ENCODE measurements at places on chromosomes 6 and 20. TPM values are rescaled to one million over a fixed set of nuclear protein-coding genes. Genes with fewer than 3 reads are reported as not detected.
A peak's percentile ranks its signal among the peaks of the same experiment; 100 is the strongest.

- H3K27ac ChIP-seq, result no peak within 1 kb of the TSS
- H3K36me3 ChIP-seq, result no peaks in the 10 kb centered on the region
- DNase-seq, result peak; percentile 44
- H3K27me3 ChIP-seq, result peaks cover 6% of the 10 kb centered on the region
- peaks cover 4% of the 10 kb centered on the region for H3K4me1 ChIP-seq
Observed at GRCh38 chr20:51022803-51023616, at the start of gene KCNG1. TSS of gene KCNG1 (minus strand) at chr20:51023107. CDS start at chr20:51010338, 12,769 bp downstream.

BMP7 gene
- 34.0 TPM for total RNA-seq

DNA sequence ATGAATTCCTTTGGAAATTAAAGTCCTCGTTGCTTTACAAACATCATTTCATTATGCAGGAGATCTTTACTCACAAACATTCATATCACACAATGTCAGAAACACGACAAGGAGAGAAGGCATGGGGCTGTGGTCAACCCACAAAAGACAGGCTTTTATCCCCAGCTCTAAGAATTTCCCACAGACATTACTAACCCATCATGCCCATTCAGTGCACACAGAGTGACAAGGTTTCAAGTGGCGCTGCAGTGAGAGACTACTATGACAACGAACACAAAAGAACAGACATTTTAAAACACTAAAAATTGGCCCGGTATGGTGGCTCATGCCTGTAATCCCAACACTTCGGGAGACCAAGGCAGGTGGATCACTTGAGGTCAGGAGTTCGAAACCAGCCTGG is 579.8 kb upstream of the AGPAT4 start:
- no peak overlapping the region for H3K27ac ChIP-seq
- H3K4me3 ChIP-seq, result no peak overlapping the region
- no peaks in the 10 kb centered on the region for H3K36me3 ChIP-seq
- no peak for DNase-seq
- H3K4me1 ChIP-seq, result no peaks in the 10 kb centered on the region
- no peaks in the 10 kb centered on the region for H3K27me3 ChIP-seq

CST2 gene
- total RNA-seq, result not detected

- peaks cover 19% of the 10 kb centered on the region for H3K4me1 ChIP-seq
- peak; percentile 89 for DNase-seq
- H3K36me3 ChIP-seq, result no peaks in the 10 kb centered on the region
Observed at GRCh38 chr6:34888874-34889555, at the start of gene ANKS1A. TSS of gene ANKS1A (plus strand) at chr6:34889255. CDS start at chr6:34889403, 148 bp downstream.

DNA sequence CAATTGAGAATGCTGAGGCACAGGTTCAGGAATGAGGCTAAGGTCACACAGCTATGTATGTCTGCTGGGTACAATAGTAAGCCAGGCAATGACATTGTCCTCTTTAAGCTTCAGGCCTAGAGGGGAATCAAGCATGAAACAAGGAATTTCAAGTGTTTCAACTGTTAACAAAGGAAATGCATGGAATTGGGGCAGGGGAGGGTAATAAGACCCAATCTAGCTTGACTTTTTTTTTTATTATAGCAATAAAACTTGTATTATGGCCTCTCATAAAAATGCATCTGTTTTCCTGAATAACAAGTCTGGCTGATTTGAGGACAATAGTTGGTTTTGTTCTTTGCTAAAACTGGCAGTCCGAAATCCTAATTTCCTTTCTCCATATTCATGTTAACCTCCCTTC is 336.7 kb downstream of the CBLN4 start:
- no peak for DNase-seq
- H3K4me1 ChIP-seq, result no peaks in the 10 kb centered on the region
- no peaks in the 10 kb centered on the region for H3K27me3 ChIP-seq
- no peak overlapping the region for H3K27ac ChIP-seq
- no peaks in the 10 kb centered on the region for H3K36me3 ChIP-seq
- H3K4me3 ChIP-seq, result no peak overlapping the region

AVP gene
- not detected for total RNA-seq

DNA sequence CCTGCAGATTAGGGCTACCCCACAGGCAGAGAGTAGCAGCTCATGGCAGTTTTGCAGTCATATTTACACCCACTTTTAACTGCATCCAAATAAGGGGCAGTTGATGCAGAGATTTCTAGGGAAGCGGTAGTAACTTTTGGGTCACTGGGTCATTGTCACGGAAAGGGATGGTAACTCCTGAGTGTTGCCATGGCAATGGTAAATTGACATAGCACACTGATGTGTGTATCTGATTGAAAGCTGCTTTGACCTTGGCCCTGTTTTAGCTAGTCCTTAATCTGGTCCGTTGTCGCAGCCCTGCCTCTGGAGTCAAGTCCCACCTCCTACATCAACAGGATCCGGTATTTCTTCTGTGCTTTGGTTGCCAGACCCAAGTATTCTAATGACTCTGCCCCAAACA is 199.1 kb upstream of the TCF21 start:
- no peak for DNase-seq
- H3K27me3 ChIP-seq, result no peaks in the 10 kb centered on the region
- H3K36me3 ChIP-seq, result no peaks in the 10 kb centered on the region
- H3K4me1 ChIP-seq, result no peaks in the 10 kb centered on the region
- H3K4me3 ChIP-seq, result no peak overlapping the region
- H3K27ac ChIP-seq, result no peak overlapping the region
